T47D (cell line): ENCODE measurements at places on chromosomes 5 and 9.

DNA sequence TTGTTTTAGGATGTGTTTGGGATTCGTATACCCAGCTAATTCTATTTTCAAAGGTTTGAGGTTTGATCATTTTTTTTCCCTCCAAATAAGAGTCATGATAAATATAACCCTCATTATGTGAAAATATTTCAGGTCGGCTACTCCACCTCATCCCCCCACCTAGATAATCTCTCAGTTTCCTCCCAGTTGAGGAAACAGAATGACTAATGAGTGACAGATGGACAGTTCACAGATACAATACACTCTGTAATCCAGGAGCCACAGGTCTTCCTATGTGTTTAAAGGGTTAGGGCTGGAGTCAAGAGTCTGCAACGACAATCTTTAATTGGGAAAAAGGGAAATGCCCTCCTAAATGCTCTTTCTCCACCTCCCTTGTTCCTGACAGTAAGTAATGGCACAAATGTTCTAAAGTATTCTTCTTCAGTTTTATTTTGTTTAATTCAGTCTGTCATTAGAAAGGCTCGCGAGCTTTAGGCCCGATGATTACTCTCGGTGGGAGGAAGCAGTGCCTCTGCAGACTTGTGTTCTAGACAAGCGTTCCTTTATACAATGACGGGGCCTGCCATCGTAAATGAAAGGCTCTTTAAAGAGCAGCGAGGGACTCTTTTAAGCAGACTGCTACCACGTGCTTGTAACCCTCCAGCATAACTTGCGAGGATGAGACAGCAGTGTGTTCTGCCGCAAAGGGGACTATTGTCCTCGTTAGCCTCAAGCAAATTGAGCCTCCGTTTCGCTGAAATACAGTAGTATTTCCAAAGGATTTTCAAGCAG lies 69.0 kb downstream of the MEF2C start:
- DNase-seq = no peak

GRCh38 chr9:98808411-98808815 lies 943 bp downstream of the GALNT12 start:
- no peak for DNase-seq

DNA sequence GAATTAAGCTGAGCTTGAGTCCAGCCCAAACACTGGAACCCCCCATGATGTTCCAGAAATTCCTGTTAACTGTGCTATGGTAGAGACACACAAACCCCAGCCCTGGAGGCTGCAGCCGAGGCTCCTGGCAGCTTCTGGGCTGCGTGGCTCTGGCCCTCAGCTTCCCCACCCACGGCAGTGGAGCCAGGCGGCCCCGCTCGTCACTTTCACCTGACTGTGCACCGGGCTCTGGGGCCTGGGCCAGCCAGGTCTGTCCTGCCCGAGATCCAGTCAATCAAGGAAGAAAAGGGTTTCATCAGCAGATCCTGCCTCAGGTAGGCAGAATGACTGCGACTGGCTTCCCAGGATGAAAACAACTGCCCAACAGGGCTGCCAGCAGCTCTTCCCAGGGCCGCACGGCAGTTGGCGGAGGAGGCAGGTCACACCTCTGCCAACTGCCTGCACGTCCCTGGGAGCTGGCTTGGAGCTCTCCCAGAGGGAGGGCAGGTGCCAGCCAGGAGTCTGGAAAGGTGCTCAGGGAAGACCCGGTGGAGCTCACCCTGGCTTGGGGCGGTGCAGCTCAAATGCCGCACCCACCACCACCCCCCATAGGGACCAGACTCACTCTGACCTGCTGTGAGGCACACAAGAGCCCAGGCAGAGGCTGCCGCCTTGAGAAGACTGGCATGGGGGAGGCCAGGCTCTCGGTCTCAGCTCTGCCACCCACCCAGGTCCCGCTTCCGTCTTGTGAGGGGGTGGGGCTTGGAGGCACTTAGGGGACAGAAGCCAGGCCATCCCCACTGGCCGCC lies 20.7 kb downstream of the BRD3 start:
- DNase-seq = no peak

DNA sequence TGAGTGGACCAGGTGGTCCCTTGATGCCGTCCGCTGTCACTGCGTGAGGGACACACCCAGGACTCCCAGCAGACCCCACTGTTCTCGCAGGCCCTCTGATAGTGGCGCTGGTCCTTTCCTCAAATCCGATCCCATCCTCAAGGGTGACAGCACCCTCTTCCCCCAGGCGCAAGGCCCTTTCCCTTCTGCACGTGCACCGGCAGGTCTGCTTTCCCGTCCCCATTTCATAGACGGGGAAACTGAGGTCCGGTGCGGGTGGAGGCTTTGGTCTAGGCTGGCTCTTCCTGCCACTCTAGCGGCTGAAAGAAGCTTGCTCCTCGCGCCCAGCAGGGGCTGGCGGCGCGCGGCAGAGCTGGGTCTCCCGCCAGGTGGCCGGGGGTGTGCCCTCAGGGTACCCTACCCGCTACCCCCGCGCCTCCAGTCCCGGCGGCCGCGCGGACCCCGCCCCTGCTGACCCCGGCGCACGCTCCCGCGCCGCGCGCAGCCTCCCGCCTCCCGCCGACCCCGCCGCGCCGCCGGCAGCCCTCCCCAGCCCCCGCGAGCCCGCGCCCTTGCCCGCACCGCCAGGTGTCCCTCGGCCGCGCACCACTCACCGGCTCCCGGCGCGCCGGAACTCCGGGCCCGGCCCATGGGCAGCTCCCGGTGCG lies 453 bp downstream of the RASGEF1C start:
- DNase-seq = peak; percentile 31

- no peak for DNase-seq
Observed at GRCh38 chr5:118144540-118144939, 843.8 kb downstream of the DTWD2 start.

- no peak for DNase-seq
Observed at GRCh38 chr9:99037769-99038483, 67.0 kb upstream of the TGFBR1 start.

GRCh38 chr9:133686642-133687575 lies 50.7 kb downstream of the DBH start:
- no peak for DNase-seq

DNA sequence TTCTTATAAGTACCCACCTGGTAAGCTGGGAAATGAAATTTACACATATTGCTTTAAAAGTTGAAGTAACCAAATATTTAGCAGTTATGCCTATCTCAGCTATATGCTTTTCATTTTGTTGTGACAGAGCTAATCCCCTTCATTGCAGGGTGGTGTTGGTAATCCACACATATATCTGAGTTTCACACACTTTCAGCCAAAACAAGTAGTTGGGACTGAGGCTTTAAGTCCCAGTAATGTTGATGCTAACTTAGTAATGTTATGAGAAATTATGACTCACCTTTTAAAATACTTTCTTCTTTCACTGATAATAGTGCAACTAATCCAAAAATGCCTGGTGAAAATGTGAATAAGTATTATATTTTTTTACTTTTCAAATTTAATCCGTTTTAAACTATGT lies 19.2 kb upstream of the RICTOR start:
- no peak for DNase-seq

DNA sequence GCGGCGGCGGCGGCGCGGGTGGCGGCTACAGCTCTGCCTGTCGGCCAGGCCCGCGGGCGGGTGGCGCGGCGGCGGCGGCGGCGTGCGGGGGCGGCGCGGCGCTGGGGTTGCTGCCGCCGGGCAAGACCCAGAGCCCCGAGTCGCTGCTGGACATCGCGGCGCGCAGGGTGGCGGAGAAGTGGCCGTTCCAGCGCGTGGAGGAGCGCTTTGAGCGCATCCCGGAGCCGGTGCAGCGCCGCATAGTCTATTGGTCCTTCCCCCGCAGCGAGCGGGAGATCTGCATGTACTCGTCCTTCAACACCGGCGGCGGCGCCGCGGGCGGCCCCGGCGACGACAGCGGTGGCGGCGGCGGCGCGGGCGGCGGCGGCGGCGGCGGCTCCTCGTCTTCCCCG lies 296 bp downstream of the ZSWIM6 start:
- DNase-seq = no peak

DNA sequence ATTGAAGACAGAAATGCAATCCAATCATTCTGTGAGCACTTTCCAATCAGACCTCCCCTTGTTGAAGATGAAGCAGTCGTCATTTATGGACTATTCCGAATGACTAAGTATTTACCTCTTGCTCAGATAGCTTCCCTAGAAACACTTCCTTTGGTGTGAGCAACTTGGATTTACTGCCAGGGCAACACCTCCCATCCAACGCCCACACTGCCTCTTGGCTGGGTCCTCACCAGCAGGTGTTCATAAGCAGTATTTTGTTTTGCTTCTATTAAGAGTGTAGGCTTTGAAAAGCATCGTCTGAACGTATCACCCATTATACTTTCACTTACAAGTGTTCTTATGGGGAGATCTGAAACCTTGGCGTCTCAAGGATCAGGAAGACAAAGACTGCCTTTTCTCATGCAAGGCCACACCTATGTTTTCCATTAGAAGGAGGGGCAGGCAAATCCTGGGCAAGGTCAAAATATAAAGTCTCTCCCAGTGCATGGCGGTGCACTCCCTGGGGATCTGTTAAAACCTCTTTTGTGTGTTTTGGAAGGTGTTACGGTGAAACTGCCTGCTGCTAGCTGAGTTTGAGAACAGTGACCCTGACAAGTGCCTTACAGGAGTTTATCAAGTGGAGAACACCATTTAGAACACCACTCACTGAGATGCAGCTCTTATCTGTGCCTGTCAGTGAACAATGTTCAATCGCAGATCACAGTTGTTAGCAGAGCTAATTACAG lies 10.6 kb upstream of the MARCHF3 start:
- no peak for DNase-seq
